ENCODE measurements at places on chromosomes 6 and 20.
A peak's percentile ranks its signal among the peaks of the same experiment; 100 is the strongest.

GRCh38 chr6:82958551-82958950 is 107.1 kb downstream of the UBE3D start:
- no peak for DNase-seq

- DNase-seq, result no peak
Measured at GRCh38 chr20:19012676-19013075, 199.1 kb downstream of the SCP2D1 start.

DNA sequence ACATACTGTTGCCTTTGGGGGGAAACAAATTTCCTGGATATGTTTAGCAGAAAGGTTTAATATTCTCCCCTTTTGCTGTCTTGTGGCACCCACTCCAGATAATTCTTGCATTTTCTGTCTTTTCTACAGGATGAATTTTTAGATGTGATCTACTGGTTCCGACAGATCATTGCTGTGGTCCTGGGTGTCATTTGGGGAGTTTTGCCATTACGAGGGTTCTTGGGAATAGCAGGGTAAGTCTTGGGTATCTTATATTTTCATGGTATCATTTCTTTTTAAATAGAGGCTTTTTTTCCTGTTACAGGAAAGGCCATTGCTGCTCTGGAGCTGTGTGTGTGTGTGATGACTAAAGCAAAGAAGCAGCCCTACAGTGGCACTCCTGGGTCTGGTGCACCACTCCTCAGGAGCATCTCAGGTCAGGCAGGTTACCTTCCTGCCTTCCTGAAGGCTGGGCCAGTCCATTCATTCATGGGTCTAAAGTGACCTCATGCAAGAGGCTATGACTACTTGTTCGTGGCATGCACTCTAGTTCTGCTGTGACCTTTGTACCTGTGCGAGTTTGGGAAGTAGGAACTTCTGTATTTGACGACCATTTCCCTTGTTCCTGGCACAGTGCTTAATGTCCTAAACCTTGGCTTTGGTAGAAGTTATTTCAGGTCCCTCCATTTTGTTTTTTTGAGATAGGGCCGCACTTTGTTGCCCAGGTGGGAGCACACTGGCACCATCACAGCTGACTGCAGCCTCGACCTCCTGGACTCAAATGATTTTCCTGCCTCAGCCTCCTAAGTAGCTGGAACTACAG is 2.2 kb downstream of the RAB5IF start:
- no peak for DNase-seq

DNA sequence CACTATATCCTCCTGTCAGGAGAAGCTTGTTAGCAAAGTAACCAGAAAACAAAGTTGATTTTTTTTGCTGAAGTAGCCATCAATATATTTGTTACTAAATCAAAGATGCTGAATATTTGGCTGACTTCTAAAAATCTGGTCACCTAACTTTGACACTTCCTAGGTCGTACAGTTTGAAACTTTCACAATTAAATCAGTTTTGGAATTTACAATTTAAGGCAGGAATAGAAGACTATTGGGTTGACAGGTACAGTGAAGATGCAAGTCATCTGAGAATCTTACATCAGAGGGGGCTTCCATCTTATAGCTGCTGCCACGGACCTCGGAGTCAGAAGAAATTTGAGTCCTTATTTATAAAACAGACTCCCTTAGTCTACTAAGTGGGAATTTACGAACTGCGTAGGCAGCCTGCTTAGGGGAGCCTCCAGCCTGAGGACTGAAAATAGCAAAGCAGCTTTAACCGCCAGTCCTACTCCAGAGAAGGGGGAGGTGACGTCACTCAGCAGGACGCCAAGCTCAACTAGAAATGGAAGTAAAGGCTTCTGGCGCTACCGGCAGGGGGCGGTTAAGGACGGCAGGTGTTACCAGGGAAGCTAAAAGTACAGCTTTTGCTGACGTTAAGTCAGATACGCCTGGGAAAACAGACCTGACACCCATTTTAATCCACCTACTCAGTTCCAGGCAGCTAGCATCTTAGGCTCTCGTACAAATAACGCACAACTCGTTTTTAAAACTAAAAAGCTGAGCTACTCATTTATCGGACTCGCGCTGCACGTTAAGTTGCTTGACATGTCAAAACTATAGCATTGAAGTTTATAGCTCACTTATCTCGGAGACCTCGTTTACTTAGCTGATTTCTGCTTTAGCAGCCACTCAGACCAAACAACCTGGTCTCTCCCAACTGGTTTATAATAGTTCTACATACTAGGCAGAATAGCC is 61.1 kb upstream of the HFE start:
- DNase-seq, result peak; percentile 81

- no peak for DNase-seq
Measured at GRCh38 chr6:151729829-151730495, 77.5 kb upstream of the ESR1 start.

GRCh38 chr6:1604158-1605003 is 5.3 kb upstream of the FOXC1 start:
- DNase-seq, result peak; percentile 66

DNA sequence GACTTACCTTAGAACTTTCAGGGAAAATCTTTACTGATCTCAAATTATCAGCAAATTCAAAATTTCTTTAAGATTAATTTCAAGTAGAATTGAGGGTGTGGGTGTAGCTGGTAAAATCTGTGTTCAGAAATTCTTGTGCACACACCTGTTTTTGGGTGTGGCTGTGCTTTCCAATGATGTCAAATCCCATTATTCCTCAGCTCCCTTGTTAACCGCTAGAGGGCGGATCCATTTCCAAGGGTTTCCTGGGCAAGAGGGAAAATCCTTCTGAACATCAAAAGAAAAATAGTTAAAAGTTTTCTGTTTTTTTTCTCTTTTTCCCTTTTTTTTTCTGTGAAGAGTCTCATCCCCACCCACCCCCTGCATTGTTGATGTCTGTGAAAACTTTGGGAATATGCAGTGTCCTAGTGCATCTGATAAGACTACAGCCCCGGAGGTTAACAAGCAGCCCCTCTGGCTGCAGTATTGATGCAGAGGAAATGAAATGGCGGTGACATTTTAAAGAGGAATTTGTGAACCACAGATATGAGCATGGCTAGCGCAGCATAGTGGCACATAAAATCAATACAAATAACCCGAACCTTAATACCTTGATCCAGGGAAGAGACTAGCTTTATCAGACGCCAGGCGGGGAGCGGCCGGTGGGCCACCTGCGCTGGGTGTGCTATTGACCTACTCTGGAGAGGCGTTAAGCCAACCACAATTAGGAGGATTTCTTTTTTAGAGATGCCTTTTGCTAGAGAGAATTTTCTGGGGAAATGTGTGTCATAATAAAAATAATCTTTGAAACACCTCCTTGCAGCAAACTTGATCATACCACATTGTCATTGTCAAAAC is 130.9 kb downstream of the FOXA2 start:
- no peak for DNase-seq

DNA sequence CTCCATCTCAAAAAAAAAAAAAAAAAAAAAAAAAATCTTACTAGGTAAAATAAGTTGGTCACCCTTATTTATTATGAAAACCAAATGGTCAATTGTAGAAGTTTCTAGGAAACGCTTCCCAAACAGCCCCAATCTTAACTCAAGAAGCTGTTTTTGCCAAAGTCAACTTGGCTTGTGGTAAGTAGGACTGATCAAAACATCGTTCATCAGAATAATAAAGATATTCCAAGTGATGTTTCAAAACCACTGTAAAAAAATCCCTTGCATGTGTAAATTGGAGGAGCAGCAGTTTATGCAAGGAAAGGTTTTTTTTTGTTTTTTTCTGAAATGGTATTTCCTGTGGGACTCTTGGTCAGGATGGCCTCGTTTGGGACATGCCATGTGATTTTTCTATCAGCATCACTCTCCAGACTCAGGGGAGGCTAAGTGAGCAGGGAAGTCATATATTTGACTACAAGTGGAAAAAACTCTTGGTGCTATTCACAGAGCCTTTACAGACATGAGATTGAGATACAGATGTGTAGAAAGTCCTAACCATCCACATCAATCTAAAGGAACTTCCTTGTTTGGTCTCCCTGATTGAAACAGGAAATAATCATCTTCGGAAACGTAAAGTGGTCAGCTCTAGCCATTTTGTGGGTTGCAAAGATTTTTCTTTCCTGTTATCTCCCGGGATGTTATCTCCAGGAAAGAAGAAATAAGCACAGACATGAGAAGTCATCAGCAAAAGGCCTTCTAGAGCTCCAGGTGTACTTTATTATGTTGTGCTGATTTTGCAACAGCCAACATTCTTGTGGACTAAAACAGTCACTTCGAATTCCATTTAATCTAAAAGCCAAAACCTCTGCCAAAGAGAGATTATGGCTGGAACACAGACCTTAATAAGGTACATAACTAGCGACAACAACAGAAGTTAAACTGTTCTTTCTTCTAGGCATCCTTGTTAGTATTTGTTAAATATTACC is 177.8 kb downstream of the EDN1 start:
- DNase-seq, result no peak

DNA sequence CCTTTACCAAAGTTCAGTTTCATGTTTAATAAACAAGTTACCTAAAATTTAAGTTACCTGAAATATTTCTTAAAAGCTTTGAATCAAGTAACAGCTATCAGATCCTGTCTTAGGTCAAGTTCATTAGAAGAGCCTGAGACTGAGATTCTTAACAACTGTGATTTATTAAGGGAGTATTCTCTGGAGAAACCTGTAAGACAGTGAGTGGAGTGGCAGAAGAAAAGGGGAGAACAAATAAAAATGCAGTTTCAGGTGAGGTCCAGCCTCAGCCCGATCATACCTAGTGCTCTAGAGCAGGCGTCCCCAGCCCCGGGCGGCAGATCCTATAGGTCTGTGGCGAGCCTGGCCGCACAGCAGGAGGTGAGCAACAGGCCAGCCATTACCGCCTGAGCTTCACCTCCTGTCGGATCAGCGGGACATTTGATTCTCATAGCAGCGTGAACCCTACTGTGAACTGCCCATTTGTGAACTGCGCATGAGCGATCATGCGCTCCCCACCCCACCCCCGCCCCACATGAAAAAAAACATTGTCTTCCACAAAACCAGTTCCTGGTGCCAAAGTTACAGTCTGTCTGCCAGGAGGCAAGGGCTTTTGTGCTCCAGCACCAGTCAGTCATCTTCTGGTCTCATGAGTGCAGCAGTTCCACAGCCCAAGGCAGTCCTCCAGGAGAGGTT is 59.2 kb upstream of the ADGRB3 start:
- no peak for DNase-seq

- DNase-seq, result no peak
Measured at GRCh38 chr20:3541887-3542721, 71.3 kb downstream of the ATRN start.

DNA sequence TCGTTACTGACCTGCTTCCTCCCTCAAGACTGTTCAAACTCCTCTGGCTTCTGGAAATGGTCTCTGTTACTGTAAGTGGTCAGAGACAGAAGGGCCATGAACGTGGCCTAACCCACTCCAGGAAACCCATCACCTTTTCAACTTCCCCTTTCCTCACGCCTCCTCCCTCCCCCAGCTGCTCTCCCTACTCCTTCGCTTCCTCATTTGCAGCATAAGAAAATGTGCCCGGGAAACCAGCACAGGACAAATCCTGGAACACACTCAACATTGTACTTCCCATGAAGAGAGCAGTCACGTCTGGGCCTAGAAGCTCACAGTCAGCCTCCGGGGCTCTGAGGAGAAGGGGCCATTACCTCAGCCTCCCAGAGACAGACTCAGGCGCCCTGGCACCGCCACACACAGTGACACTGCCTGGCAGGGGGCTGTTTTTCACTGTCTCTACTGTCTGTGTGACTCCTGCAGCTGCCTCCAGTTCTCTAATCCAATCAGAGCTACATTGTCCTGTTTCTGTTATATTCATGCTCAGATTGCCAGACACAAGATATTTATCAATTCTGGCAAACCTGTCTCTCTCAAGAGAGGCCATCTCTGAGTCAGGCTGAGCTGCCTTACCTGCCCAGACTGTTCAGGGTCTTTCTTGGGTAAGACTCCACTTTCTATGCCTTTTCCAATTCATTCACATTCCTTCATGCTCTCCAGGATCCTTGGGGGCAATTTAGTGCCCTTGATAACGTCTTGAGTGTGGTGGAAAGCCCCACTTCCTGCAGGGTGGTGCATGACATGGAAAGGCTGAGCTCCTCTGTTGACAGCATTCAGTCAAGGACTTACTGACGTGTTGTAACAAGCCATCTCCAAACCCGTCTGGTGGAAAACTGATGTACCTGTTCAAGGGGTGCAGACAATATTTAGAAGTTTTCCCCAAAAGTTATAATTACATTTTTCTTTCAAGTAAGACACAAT is 242.2 kb downstream of the HIVEP2 start:
- no peak for DNase-seq

GRCh38 chr20:58059260-58059544 is 169.3 kb downstream of the ANKRD60 start:
- no peak for DNase-seq

DNA sequence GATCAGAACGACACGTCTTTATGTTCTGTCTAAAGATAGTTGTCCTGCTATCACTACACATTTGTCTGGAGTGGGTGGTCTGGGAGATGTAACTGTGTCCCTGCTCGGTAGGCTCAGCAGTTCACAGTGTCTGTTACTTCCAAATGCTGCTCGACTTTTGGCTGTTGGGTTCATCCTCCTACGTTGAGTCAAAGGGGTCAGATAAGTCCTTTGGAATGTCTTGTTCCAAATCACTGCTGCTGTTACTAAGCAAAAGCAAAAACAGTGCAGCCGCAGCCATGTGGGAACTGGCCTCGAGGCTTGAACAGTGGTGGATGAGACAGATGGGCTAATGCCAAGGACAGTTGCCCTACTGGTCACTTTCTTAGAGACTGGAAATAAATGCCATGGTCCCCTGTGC is 272.2 kb upstream of the MAP3K7 start:
- no peak for DNase-seq

DNA sequence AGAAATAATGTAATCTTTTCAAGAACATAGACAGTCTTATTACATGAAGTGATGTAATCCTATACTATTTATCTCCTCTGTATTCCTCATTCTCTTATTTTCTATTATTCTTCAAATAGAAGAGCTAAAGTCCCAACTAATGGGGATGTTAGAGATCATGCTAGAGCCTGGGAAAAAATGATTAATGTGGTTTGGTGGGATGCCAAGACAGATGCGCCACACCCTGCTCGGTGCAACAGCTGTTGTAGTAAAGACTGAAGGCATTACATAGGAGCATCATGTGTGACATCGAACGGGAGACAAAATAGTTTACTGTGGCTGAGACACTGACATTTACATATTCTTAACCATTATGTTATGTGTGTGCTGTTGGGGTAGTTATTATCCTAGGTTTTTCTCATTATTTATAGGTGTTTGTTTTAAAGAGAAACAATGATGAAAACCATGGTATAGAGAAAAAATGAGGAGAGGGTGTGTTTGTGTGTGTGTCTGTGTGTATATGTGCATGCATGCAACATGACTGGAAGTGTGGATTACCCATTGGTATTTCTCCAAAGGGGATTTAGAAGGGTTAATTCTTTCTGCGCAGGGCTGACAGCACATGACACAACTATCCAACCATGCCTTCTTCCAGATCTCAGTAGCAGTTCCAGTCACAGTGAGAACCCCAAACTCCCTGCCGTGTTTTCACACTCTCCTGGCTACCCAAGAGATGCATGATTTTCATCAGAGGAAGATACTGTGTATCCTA is 155.3 kb downstream of the EYA4 start:
- no peak for DNase-seq

- no peak for DNase-seq
Measured at GRCh38 chr6:62940848-62941247, 270.4 kb upstream of the FKBP1C start.
